ENCODE measurements at places on chromosomes 5 and 9.
A peak's percentile ranks its signal among the peaks of the same experiment; 100 is the strongest.

DNA sequence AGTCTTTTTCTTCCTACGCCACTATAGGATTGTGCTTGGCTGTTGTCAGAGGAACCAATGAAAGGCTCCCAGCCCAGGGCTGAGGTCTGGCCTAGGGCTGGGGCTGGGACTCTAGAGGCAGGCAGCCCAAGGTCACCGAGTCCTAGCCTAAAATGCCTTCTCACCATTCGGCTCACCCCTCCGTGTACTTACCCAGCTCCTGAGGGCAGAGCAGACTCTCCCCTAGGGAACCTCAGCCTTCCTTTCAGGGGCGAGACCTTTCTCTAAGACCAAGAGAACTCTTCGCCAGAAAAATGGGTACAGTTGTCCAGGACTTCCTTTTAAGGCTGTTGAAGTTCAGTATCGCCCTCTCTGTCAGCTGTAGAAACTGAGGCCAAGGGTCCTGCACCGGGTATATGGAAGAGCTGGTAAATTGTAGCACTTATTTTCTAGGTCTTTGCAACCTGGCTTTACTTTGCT is 1.7 kb upstream of the SPRY4 start:
- peak overlapping the region; percentile 14 for H3K27ac ChIP-seq
- DNase-seq = no peak
- H3K36me3 ChIP-seq = no peaks in the 10 kb centered on the region
- H3K4me1 ChIP-seq = peaks cover 17% of the 10 kb centered on the region

DNA sequence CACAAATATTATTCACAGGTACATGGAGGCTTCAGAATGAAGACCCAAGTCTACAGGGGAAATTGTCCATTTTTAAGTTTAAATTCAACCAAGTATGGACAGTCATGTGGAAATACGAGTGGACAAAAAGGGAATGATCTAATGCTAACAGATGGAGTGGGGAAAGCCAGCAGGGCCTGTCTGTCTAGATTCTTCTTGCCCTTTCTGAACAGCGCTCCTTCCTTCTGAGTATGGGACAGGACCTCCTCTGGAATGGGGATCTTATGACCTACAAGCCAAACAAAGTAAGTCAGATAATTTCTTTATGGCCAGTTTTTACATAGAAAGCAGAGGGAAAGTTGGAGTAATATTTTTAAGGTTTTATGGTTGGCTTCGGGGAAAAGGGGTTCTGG is 119.8 kb upstream of the NEK6 start:
- no peak for DNase-seq
- H3K27me3 ChIP-seq = no peaks in the 10 kb centered on the region
- peak overlapping the region; percentile 2 for H3K27ac ChIP-seq
- no peaks in the 10 kb centered on the region for H3K36me3 ChIP-seq

GRCh38 chr9:29129763-29130162 is 1556.5 kb upstream of the C9orf72 start:
- no peak overlapping the region for H3K27ac ChIP-seq
- H3K27me3 ChIP-seq = no peaks in the 10 kb centered on the region
- no peaks in the 10 kb centered on the region for H3K36me3 ChIP-seq
- no peak overlapping the region for H3K4me3 ChIP-seq
- DNase-seq = no peak

GRCh38 chr9:104682642-104683041 is 11.7 kb upstream of the OR13D1 start:
- H3K4me1 ChIP-seq = peaks cover 8% of the 10 kb centered on the region
- no peaks in the 10 kb centered on the region for H3K27me3 ChIP-seq

- H3K36me3 ChIP-seq = no peaks in the 10 kb centered on the region
- H3K27me3 ChIP-seq = peaks cover 80% of the 10 kb centered on the region
- H3K4me1 ChIP-seq = peaks cover 7% of the 10 kb centered on the region
- DNase-seq = no peak
These were observed 26.8 kb downstream of the ASS1 start for GRCh38 chr9:130471411-130472183.

- H3K27me3 ChIP-seq = no peaks in the 10 kb centered on the region
- peaks cover 58% of the 10 kb centered on the region for H3K4me1 ChIP-seq
- H3K27ac ChIP-seq = peak overlapping the region; percentile 81
- H3K4me3 ChIP-seq = peak overlapping the region; percentile 15
- peaks cover 95% of the 10 kb centered on the region for H3K36me3 ChIP-seq
These were observed 13.6 kb downstream of the EXOC3 start for GRCh38 chr5:456351-457194.

- H3K4me1 ChIP-seq = peaks cover 45% of the 10 kb centered on the region
- peak overlapping the region; percentile 78 for H3K4me3 ChIP-seq
These were observed 543 bp upstream of the ANKRD33B start for GRCh38 chr5:10563110-10563944.

GRCh38 chr5:67202828-67203227 is 6.2 kb upstream of the CD180 start:
- H3K4me1 ChIP-seq = peaks cover 91% of the 10 kb centered on the region
- no peaks in the 10 kb centered on the region for H3K27me3 ChIP-seq
- H3K36me3 ChIP-seq = peaks cover 3% of the 10 kb centered on the region
- H3K4me3 ChIP-seq = no peak overlapping the region
- no peak for DNase-seq

DNA sequence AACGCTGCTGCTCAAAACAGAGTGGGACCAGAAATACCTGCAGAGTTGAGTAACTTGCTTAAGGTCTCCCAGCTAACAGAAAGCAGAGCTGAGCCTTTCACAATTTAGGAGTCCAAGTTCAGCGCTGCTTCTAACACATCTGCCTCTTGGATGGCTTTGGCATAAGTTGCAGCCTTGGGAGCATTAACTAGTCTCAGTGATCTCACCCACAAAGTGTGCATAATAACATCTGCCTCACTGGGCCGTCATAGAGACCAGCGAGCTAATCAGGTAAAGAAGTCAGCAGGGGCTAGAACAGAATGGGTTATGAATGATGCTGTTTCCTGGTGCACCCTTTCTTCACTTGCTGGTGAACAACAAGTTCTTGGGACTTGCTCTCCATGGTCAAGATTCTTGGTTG is 36.5 kb downstream of the WWC1 start:
- no peak for DNase-seq
- H3K27ac ChIP-seq = no peak overlapping the region
- H3K4me3 ChIP-seq = no peak overlapping the region
- H3K4me1 ChIP-seq = no peaks in the 10 kb centered on the region
- H3K36me3 ChIP-seq = no peaks in the 10 kb centered on the region

All from stimulated activated naive B cell treated with anti-CD40 and anti-IgM and Interleukin-4, amounts not matched to agents 10 μg/mL and 1 μg/mL and 100 μg/mL, for 72 hours (primary cell).